ENCODE measurements at places on chromosomes 7 and 10.

DNA sequence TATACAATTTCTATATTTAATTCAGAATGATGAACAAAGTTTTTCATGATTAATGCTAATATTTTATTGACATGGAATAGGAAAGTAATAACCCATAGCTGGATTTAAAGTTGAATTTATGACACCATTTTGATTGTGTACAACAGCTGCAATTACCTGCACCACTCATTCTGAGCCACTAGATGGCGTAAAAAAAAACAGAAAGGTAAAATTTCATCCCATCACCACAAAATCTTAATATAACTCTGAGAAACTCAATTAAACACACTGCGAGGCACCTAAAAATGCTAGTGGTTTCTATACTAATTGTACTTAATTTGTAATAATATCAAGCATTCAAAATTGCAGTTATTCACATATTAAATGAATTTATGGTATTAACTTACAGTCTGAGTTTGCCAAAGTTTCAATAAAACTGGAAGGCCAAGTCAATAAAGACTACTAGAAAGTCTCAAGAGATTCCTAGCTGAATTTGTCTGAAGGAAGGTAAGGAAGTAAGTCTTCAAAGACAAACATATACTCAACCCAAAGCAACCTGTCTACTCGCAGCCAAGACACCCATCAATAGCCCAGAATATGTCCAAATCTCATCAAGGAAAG, 182.5 kb downstream of the SKAP2 start:
- peak; percentile 67 for DNase-seq

DNA sequence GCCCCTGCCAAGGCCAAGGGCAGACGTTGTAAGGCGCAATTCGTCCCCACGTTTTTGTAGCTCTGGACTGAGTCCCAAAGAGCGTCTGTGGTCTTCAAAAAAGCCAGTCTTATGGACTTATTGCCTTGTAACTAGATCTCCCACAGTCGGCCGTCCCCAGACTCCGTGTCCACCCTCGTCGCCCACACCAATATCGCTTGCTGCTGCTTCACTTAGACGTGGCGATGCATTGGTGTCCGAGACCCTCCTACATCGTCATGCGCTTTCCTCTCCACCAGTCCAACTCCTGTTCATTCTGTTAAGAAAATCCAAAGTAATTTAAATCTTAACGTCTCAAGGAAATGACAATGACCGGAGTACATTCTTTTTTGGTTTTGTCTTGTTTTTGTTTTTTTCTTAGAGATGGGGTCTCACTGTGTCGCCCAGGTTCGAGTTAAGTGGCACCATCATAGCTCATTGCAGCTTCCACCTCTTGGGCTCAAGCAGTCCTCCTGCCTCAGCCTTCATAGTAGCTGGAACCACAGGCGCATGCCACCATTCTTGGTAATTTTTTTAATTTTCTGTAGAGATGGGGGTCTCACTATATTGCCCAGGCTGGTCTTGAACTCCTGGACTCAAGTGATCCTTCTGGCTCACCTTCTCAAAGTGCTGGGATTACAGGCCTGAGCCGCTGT, 851 bp downstream of the KIFBP start:
- no peak for DNase-seq

DNA sequence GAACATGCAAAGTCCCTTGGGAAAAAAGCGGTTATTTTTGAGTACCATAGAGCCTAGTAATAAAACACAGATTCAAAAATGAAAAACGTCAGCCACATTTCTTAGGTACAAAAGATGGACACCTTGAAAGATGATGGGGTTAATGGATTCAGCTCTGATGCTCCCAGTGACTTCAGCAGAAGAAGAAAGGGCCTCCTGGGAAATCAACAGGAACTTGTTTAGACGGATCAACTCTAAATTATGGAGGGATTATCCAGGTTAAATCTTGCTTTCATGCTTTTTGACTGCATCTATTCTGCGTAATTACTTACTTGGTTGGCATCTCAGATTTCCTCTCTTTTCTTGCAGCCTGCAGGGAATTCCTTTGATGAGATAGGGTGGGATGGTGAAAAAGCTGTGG, 82.5 kb downstream of the TMEM178B start:
- no peak for DNase-seq

DNA sequence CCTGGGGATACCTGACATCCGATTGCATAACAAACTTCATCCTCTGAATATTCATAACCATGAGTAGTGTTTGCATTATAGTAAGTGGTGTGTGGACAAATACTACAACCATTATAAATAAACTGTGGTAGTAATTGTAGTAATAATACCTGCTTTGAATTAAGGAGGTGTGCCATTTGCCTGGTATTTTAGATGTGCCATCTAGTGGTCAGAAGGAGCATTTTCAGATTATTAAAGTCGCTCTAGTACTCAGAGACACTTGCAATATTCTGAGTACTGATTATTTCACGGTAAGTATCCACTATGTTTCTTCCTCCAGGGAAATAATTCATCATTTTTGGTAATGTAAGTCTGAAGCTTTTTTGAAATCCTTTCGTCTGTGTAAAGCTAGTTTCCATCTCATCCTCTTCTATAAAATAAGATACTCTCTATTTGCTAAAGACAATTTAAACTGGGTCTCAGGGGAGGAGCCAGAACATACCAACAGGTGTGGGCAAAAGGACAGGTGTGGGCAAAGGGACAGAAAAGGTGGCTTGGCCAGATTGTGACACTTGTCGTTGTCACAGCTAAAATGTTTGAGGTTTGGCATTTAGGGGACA, 115.3 kb upstream of the WDR11 start:
- DNase-seq, result peak; percentile 2

DNA sequence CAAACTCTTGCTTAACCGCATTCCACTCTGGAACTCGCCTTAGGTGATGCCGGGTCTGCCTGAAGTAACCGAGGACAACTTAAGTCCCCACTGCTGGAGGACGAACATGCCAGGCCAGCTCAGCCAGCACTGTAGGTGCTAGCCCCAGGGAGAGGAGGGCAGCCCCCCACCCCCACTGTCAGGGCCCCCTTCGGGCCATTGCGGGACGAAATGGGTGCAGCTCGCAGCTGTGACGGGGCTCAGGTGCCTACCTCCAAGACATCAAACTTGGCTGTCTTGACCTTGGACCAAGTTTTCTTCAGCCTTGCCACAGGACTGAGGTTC, 60.4 kb downstream of the CSGALNACT2 start:
- peak; percentile 60 for DNase-seq

DNA sequence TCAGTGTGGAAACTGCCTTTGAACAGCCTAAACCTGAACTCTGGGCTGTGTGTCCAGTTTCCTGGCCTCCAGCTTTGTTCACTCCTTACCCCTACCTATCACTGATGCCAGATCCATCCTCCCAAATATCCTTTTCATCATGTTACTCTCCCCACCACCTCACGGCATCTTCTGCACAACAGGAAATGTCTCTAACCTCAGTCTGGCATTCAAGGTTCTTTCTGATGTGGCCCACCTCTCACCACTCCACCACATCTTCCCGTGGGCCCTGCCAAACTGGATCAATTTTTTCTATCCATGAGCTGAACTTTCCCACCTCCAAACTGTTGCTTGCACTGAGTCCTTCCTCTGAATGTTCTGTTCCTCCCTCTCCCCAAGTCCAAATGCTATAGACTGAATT, 35.8 kb upstream of the MAP3K8 start:
- no peak for DNase-seq

DNA sequence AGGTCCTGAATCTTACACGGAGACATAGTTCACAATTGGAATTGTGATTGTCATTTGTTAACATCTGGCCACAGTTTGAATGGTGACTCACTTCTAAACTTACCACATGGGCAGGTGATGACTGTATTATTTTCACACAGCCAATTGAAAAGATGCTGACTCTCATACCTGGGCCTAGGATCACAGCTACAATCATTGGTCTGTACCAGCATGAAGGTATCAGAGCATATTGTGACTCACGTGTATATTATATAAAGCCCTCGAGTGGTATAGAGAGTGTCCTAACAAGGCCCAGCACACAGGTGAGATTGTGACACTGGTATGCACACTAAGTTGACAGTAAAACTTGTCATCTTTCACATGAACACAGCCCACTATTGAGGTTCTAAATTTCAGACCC, 9.4 kb upstream of the ZNF107 start:
- DNase-seq, result no peak

- no peak for DNase-seq
Observed at GRCh38 chr10:130959752-130960195, 351.7 kb downstream of the TCERG1L start.

DNA sequence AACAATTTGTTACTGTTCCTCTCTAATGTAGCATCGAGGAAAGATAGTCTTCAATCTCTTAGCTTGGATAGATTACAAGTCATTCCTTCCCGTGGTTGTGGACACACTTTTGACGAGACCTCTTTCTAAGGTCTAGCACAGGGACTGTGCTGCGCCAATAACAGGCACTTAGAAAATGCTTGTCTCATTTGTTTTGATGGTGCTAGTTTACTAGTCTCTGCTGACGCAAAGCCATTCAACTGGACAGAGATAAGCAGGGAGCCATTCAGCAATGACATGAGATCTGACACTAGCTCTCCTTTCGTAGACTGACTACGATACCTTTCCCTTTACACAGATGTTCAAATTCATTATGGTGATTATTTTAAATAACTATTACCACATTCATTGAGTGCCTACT, 6.4 kb upstream of the JAZF1 start:
- DNase-seq, result no peak

- DNase-seq, result no peak
Observed at GRCh38 chr10:14737808-14738545, 36.7 kb downstream of the FAM107B start.

- no peak for DNase-seq
Observed at GRCh38 chr7:22469371-22470143, 30.4 kb downstream of the STEAP1B start.

- DNase-seq, result no peak
Observed at GRCh38 chr7:128271471-128271941, 30.4 kb downstream of the LEP start.

DNA sequence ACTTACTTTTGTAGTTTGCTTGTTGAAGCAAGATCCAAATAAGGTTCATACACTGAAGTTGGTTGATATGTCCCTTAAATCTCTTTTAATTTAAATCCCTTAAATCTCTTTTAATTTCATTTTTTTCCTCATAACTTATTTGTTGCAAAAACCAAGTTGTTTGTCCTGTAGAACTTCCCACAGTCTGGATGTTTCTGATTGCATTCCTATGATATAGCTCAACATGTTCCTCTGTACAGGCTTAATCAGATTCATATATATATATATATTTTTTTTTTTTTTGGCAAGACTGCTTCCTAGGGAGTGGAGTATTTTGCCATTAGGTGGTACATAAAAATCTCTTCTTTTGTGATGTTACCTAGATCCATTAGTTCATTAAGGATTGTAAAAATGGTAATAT, 174.9 kb upstream of the MKLN1 start:
- no peak for DNase-seq

DNA sequence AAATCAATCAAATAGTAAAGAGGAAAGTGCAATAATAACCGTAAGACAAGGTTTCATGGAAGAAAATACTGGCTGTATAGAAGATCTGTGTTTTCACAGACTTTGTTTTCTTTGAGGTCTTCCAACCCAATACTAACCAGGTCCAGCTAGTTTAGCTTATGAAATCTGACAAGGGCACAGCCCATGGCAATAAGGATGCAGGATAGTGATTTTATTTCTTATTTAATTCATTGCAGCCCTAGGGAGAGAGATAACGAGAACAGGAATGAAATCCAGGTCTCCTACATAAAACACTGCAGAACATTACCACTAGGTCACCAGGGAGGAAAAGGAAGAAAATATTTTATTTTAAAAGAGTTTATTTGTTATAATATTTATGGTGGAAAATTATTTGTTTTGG, 145.1 kb downstream of the DNAJC1 start:
- no peak for DNase-seq

GRCh38 chr10:19302117-19302516, 253.5 kb downstream of the MALRD1 start:
- DNase-seq, result peak; percentile 9
